ENCODE measurements at places on chromosomes 6 and 20.

DNA sequence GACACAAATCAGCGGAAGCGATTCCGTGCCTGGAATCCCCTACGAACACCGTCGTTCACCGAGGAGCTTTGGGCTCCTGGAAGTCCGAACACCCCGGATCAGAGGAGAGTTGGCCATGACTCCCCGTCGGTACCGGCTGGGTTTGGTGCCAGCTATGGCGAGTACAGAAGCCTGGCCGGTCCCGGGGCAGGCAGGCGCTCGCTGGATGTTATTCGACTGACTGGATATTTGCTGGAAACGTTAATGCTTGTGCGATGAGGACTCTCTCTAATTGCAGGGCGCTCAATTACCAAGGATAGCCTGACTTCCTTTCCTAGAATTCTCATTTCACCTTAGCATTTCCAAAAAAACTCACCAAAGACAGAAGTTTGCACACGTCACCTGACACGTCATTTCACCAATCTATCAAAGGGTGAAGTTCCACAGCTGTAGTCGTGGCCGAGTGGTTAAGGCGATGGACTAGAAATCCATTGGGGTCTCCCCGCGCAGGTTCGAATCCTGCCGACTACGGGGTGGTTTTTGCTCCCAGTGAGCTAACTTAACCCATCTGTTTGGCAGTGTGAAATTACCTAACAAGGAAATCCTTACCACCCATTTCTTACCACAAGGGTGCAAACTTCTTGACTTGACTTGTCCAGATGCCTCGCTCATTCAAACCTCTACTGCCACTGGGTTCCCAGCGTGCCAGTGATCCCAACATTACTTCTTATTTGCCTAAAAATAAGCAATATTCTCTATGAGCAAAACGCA lies 22.7 kb upstream of the ZNF184 start:
- no peak for DNase-seq

- no peak for DNase-seq
Observed at GRCh38 chr6:161647234-161647633, 373.4 kb upstream of the AGPAT4 start.

DNA sequence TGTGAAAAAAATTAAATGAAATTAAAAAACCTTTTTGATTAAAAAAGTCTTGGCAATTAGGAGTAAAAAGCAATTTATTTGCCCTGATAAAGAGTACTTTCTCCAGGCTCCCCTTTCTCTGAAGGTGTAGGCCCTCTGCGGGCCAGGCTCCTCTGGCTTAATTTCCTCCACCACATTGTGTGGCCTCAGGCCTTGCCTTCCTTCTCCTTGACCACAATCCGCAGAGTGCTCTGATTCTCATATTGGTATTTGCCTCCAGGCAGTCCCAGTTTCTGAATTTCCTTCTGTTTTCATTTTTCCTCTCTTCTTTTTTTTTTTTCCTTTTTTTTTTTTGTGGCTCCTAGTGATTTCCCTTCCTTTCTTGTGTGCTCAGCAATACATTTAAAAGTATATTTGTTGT lies 96.4 kb downstream of the AIG1 start:
- no peak for DNase-seq

DNA sequence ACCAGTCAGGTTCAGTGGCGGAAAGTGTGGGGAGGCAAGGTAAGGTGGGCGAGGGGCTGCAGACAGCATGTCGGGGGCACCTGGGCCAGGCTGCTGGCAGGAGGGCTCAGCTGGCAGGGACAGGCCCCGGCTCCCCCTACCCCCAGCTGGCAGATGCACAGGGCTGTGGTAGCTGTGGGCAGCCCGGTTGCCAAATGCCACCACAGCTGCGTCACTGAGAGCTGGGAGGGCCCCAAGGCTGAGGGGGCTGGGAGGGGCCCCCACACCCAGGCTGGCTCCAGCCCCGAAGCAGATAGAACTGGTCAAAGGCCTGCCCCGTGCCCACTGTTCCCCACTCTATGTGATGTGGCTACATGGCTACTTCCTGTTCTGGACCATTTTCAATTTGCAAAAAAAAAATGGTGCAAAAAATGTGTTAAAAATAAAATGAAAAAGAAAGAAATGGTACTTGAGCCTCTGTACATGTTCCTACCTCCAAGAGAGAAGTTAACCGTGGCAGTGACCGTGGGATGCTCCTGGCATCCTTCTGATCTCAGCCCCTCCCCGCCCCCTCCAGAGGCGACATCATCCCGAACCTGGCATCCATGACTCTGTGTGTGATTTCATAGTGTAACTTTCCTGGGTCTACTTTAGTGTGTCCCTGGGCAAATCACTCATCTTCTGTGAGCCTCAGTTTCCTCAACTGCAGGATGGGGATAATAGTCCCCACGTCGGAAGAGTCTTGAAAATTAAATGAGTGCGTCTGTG lies 64.4 kb downstream of the UBE2V1 start:
- no peak for DNase-seq

- no peak for DNase-seq
Observed at GRCh38 chr6:11702089-11702488, 76.5 kb downstream of the ADTRP start.

DNA sequence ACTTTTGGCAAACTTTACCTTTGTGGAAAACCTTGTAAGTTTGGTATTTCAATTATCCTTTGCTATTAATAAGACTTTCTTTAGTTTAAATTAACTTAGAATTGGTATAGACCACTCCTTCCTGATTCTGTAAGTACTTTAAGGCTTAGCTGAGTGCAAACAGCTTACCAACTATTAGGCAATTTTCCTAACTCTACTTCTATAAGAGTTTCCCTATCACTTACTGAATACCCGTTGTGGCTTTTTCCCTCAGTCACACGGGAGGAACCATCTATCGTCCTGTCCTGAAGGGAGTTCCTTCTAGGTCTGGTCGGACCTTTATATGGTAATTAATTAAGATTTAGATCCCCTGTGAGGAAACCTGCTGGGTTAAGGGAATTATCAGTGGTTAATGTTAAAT lies 9.6 kb downstream of the SLC35A1 start:
- no peak for DNase-seq

- no peak for DNase-seq
Observed at GRCh38 chr6:90028066-90028778, 134.0 kb downstream of the GJA10 start.

DNA sequence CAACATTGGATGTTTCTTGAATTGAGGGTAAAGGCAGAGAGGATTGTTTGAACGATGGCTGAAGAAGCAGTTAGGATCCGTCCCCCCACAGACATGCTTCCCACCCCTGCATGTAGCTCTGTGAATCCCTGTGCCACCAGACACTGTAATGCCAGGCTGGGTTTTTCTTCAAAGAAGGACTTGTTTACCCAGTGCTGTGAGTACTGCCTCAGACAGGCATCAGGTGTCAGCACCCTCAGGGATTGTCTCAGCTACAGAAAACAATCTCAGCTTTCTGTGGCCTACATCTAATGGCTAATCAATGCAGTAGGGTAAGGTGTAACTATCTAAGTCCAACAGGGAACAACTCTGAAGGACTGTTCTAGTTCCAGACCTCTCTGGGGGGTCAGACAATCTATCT lies 853.0 kb upstream of the EPHA7 start:
- no peak for DNase-seq

DNA sequence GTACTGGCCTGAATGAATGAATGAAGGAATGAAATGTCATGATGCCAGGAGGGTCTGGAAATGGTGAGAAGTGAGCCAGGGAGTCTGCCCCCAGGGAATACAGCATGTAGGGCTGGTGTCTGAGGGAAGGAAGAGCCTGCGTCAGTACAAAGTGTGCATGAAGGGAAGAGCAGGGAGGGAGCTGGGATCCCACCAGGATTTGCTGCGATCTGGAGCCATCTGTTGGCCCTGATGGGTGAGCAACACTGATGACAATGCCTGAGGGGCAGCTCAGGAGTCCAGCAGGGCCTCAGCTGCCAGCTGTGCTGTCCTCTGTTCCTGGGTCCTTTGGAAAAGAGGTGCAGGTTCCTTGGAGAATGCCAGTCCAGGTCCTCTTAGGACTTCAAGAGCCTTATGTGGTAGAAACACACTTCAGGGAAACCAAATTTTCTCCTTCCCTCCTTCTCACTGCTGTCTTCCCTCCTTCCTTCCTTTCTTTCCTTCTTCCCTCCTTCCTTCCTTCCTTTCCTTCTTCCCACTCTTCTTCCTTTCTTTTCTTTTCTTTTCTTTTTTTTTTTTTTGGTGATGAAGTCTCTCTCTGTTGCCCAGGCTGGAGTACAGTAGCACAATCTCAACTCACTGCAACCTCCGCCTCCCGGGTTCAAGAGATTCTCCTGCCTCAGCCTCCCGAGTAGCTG lies 11.5 kb downstream of the BPI start:
- DNase-seq: no peak

DNA sequence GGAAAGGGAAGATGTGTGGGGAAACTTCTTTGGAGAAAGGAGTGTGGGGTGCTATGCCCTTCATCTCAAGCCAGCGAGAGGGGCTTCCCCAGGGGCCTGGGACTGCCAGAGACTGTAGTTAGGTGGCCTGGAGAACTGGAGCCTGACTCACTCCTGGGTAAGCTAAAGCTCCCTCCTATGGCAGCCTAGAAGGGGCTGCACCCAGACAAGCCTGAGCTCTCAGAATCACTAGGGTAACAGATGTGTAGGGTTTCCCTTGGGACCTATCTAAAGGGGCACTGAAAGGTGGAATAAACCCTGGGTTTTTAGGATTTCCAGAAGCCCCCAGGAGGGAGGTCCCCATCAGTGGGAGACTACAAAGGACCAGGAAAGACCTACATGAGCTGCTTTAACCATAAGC lies 1.6 kb upstream of the ARMC2 start:
- no peak for DNase-seq

- DNase-seq: no peak
Observed at GRCh38 chr20:63016514-63017075, 9.8 kb upstream of the BHLHE23 start.

DNA sequence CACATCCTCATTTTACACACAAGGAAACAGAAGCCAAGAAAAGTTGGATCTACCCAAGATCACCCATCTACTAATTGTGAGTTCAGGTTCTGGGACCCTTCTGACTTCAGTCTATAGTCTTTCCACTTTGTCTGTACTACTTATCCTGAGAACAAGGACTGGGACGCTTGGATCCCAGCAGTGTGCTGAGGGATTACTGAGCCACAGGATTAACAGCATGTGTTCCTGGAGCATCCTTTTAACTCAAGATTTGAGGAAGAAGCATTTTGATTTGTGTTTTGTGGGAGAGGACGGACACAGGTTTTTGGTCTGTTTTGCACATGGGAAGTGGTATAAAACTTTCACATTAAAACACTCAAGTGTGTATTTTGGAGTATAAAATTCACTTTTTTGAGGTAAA lies 4.4 kb downstream of the ENPP4 start:
- no peak for DNase-seq

GRCh38 chr20:37866051-37866450 lies 36.9 kb upstream of the VSTM2L start:
- no peak for DNase-seq

GRCh38 chr6:53926505-53926904 lies 131.7 kb downstream of the LRRC1 start:
- no peak for DNase-seq

- no peak for DNase-seq
Observed at GRCh38 chr6:49841424-49841823, 24.9 kb downstream of the CRISP1 start.

DNA sequence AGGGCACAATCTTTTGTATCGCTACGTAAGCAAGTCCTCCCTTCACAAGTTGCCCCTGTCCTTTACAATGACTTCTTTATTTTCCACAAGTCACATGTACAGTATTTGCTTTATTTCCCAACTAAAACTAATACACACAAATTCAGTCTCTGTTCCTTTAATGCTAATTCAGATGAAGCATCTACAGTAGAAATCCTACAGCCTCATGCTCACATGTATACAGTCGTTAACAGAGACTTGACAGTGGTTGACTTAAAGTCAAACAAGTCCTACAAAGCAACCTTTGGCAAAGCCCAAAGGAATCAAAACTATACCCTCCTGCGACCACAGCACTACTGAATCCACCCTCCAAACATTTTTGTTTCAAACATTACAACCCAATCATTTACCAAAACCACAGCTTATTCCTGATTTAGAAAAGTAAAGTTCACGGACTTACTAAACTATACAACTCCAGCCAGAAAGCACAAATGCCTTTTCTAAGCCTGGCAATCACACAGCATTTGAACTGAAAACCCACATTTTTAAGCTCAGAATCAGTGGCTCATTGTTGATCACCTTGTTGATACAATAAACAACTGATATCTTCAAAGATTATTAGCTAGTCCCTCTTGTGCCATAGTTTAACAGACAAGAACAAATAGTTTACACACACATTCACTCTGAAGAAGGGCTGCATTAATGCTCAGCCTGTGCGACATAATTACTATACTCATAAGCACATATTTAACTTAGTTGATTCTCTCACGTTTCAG lies 70.9 kb upstream of the NHSL1 start:
- no peak for DNase-seq

GRCh38 chr6:153634416-153634815 lies 404.6 kb upstream of the OPRM1 start:
- no peak for DNase-seq

DNA sequence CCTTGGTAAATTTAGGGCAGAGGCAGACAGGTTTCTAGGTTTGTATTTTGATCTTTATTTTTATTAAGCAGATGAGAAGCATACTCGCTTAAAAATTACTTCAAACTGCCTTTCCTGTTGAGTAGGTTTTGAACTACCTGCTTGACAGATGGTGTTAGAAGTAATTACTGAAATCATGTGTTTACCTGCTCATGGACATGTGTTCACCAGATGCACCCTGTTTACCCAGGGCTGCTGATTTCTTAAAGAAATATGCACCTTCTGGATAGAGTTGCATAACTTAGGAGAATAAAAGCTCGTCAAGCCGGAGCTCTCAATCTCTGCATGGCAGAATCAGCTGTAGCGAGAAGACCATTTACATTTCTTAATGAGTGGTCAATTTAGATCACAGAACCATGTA lies 165.1 kb downstream of the CDKAL1 start:
- peak; percentile 72 for DNase-seq

DNA sequence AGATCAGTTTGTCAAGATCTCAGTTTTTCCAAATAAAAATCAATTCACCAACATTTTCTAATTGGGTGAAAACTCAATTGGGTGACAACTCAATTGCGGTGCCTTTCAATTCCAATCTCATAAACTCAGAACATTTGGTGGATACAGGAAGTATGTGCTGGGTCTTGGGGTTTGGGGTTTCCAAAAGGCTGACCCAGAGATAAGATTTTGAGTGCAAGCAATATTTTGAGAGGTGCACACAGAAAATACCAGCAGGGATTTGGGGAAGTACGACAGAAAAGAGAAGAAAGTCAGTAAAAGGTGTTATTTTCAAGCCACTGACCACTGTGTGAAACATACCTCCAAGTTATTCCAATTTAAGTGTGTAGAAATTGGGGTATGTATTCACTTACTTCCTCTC lies 258.0 kb downstream of the PHACTR1 start:
- no peak for DNase-seq

- no peak for DNase-seq
Observed at GRCh38 chr6:15493437-15494168, 169.2 kb downstream of the DTNBP1 start.

DNA sequence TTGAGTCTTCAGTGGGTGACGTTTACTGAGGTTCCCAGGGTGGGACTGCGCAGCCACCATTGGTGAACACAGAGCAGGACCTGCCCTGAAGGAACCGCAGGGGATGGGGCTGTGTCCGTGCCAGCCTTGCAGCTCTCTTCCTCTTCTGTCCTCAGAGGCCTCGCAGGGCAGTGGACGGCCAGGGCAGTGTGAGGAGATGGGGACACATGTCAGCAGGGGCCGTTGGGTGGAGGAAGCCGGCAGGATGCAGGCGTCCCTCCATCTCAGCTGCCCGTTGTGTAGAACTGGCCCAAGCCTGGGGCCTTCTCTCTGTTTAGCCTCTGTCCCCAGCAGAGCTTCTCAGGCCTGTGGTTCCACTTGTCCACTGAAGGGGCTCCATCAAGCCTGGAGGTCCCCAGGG lies 53.6 kb upstream of the SMOC2 start:
- no peak for DNase-seq
